Activated CD4-positive, alpha-beta T cell treated with anti-CD3 and anti-CD28 coated beads for 24 hours (primary cell): ENCODE measurements at places on chromosomes 6 and 20.

DNA sequence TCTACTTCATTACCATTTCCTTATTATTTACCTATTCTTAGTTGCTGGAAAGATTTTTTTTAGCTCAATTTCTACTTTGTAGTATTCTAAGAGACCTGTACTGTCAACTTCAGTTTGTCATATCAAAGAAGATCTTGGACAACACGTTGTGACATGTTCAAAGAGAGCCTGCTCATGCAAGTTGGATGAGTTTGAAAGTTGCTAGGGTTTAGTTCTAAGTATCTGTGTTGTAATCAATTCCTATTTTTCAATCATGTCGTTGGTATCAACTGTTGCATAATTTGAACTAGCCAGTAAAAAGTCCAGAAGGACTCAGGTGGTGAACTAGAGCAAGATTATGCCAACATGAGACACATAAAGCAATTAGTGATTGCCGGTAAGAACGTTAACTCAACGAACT is 30.2 kb downstream of the PKIB start:
- no peak for DNase-seq

DNA sequence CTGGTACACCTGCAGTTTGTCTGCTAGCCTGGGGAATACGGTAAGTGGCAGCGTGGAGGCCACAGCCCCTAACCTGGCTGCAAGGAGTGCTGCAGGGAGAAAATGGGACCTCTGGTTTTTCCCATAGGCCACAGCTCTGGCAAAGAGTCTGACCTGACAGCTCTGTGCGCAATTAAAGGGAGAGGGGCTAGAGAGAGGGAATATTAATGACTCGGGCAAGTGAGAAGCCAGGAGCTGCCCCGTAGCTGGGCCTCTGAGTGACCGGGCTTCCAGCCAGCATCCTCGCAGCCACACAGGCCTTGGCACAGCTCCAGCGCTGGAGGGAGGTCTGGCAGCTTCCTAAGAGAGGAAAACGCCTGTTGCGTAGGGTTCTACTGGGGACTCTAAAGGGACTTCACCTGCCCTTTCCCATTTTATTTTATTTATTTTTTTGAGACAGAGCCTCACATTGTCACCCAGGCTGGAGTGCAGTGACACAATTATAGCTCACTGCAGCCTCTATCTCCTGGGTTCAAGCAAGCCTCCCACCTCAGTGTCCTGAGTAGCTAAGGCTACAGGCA is 18.2 kb upstream of the OCSTAMP start:
- DNase-seq: no peak

DNA sequence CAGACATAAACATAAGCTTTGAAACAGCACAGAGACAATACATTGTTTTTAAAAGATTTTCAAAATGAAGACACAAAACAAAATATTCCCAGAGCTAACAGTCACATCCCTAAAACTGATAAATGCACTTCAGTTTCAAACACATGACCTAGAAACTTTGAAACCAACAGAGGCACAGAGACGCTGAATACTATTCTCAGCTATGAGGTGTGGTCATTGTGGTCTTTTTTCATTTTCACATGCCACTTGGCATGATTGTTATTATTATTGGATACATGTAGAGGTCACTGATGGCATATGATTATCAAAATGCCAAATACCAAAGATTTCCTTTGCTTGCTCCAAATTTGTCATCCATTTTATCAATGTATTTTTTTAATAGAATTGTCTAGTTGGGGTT is 306.9 kb downstream of the QKI start:
- no peak for DNase-seq

DNA sequence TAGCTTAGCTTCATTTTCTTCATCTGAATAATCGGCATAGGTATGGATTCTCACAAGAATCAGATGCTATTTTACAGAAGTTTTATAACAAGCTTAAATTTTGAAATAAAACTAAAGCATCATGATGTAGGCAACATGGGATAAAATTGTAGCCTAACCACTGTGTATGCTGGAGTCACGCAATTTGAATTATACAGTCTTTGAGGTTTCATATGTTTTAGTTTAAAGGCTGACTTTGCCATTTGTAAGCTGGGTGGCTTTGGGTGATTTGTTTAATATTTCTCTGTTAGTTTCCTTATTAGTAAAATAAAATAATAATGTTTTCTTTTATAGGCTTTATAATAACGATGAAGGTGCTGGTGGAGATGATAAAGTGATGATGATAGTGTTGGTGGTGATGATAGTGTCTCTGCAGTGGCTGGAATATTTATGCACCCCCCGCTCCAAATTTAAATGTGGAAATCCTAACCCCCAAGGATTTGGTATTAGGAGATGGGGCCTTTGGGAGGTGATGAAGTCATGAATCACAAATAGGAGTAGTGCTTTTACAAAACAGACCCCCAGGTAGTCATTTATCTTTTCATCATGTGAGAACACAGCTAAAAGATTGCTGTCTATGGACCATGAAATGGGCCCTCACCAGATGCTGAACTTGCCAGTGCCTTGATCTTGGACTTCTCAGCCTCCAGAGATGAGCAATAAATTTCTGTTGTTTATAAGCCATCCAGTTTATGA is 42.0 kb downstream of the DOK5 start:
- no peak for DNase-seq

DNA sequence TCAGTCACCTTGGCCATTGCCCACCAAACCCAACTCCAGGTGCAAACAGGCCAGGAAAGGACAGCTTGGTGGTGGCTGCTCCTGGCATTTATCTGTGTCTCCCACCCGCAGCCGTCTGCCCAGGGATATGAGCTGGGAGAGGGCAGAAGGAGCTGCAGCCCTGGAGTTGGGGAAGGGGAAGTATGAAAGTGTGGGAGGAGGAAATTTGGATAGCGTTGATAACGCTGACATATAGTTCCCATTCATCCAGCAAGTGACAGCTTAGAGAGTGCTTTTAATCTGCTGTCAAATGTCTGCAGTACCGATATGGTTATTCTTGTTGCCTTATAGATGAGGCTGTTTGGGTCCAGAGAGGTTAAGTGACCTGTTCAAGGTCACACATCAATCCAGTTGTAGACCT is 741 bp downstream of the KCNK16 start:
- no peak for DNase-seq

DNA sequence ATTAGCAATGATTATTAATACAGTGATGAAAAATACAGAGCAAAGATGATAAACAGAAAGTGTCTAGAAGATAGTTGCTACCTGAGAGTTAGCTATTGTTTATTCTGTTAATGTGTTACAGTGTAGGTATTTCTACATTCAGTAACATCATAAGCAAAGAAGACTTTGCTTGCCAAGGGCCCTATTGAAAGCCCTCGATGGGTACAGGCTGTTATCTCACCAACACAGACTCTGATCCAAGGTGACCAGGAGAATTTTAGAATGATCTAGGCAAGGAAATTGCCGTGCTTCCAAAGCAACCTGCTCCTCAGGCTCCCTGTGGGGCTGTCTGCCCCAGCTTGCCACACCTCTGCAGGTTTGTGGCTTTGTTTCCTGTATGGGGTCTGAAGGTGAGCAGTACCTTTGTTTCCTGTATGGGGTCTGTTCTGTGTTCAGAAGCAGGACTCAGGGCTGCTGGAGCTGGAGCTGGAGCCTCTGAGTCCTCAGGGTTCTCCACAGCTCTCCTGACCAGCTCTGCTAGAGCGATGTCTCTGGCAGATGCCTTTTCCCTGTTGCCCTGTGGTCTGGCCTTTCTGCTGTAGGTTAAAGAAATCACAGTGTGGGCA is 32.5 kb downstream of the PHACTR3 start:
- no peak for DNase-seq

- no peak for DNase-seq
Measured at GRCh38 chr6:53461041-53461656, 83.8 kb downstream of the GCLC start.

- DNase-seq: no peak
Measured at GRCh38 chr6:168132531-168133167, 53.6 kb upstream of the FRMD1 start.

DNA sequence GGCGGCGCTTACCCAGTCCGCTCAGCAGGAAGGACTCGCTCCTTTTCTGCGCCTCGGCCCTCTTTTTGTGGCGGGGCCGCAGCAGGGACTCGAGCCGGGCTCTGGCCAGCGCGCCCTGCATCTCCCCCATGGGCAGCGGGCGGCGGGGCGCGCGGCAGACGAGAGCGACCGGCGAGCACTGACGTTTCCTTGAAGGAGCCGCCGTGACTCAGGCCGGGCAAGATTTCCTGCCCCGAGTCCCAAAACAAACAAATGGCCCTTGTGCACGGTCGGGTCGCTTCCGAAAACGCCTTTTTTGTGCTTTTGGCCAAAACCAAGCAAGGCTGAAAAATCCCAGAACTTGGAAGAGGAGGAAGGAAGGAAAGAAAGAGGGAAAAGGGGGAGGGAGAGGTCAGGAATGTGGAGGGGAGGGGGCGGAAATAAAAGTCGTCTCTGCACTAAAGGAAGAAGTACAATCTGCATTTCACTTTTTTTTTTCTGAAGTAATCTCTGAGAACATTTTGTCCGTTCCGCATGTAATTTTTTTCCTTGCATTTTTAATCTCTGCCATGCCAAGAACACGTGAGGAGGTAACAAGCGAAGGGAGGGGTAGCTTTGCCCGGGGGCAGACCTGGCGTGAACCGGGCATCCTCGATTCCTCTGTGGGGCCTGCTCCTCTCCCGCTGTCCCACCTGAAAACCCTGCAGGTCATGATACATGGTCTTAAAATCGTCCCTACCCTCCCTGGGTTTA is 123.3 kb upstream of the SLC2A12 start:
- DNase-seq: no peak

DNA sequence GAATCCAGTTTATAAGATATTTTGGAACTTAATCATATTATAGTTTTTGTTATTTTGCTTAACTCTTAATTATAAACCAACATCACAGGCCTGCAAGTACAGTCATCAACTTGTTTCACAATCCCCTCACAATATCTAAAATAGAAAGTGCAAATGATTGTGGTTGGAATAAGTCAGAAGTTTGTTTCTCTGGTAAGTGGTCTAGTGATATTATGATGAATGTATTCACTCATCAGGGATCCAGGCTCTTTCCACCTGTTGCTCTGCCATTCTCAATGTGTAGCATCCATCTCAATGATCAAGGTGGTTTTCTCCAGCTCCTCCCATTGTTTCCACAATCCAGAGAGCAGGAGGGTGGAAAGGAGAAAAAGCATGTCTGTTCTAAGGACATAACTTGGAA is 54.2 kb downstream of the OPN5 start:
- DNase-seq: no peak

DNA sequence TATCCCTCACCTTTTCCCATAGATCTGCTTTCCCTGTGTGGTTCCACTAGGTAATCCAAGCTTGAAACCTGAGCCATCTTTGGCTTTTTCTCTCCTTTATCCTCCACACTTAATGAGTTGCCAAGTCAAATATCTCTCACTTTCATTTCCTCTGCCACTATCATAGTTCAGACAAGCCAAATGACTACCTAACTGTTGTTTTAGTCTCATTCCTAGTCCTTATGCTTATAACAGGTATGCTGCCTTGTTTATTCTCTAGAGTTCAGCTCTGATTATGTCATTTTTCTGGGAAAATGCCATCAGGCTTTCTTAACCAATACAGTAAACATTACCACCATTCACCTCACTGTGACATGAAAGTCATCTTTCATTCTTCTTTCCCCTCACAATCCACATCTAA is 6.5 kb downstream of the EFHC1 start:
- no peak for DNase-seq

DNA sequence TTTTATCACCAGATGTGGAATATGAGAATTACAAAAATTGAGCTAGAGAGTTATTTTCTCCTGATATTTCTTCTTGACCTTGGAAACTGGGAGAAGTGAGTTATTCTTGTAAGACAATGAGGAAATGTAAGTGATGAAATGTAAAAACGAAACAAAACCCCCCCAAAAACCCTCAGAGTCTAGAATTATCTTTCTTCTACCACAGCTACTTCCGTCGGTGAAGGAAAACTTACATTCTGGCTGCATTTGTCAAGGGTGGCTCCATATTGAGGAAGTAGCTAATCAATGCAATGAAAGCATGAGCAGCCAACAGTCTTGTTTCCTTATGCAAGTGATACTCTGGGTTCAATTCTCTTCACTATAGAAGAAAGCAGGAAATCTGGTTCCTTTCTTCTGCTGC is 661.7 kb upstream of the CITED2 start:
- no peak for DNase-seq

DNA sequence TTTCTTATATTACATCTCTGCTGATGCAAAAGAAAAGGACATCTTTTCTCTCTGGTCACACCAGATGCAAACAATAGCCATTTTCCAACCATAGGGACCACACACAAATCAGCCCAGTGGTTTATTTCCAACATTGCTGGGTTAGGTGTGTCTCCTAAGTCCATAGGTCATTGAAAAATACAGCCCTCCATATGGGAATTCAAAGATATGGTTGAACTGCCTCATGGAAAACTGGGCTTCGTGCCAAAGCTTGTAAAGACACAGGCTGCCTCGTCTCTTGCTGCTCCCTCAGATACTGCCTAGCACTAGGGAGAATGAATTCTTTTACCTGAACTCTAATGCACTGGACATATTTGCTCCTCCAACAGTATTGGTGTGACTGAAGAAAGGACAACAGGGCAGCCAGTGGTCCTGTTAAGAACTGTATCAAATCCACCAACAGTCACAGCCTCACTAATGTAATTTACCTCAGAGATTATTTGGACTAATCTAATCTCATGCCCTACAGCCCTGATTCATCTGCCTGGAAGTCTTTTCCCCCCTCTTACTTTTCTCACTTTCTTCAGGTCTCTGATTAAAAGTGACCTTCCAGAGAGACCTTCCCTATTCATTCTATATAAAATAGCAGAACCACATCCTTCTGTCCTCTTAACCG is 48.3 kb upstream of the TBC1D32 start:
- DNase-seq: no peak

GRCh38 chr6:44606504-44606903 is 219.0 kb downstream of the CDC5L start:
- no peak for DNase-seq

GRCh38 chr6:148306286-148306685 is 36.4 kb upstream of the SASH1 start:
- DNase-seq: no peak

GRCh38 chr6:39887692-39888450 is 46.4 kb downstream of the MOCS1 start:
- DNase-seq: no peak

GRCh38 chr6:158647501-158647900 is 2.4 kb upstream of the SYTL3 start:
- DNase-seq: no peak

- no peak for DNase-seq
Measured at GRCh38 chr6:53495506-53496499, 49.1 kb downstream of the GCLC start.

GRCh38 chr20:14245368-14245970 is 91.9 kb downstream of the FLRT3 start:
- DNase-seq: no peak
